Stimulated activated CD4-positive, alpha-beta T cell treated with anti-CD3 and anti-CD28 coated beads, Interleukin-1b, Interleukin-23, amount 100 ng/mL, for 4 hours (primary cell): ENCODE measurements at places on chromosomes 7 and 10.

DNA sequence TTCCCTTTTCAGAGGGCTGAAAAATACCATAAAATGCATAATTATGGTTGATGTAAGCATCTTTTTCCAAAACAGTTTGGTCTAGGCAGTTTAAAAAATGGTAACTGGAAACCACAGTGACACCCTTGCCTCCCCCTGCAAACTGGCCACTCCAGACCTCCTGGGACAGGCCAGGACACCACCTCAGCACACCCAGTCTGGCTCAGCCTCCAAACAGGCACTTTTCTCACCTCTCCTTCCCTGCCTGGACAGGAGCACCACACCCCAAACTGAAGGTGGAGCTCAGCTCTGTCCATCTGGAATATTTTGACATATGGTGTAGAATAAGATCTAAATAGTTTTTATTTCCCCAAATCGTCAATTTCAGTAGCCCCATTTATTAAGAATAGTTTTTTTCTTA lies 78.5 kb downstream of the CDK14 start:
- no peak for DNase-seq

- no peak for DNase-seq
These were observed 73.6 kb downstream of the RELN start for GRCh38 chr7:103915680-103916357.

DNA sequence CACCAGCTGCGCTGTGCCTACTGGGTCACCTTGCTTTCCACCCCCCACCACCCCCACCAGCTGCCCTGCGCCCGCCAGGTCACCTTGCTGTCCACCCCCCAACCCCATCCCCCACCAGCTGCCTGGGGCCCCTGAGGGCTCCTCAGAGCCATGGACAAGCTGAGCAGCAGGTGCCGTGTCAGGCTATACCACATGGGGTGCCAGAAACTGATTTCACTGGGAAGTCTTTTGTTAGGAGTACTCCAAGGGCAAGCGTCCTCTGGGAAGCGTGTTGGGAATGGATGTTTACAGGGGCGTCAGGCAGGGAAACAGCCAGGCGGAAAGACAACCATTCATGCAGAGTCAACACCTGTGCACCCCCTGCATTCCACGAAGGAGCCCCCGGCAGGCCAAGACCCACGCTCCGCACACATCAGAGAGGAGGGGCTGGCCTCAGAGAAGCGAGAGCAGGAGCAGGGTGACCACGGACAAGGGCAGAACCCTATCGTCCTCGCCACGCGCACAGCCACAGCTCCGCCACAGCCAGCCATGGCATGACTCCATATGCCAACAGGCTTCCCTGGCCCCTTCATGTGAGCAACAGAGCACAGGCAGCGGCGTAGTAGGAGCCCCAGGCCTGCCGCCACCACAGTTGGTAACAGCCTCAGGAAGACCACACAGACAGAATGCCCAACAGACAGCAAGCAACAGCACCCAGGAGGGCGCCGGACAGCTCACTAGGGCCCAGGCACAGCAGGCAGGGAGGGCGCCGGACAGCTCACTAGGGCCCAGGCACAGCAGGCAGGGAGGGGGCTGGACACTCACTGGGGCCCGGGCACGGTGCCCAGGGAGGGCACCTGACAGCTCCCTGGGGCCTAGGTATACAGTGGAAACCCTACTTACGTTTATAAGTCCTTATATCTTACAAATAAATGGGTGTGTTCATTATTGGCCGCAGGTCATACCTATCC lies 180.8 kb downstream of the MAD1L1 start:
- no peak for DNase-seq

DNA sequence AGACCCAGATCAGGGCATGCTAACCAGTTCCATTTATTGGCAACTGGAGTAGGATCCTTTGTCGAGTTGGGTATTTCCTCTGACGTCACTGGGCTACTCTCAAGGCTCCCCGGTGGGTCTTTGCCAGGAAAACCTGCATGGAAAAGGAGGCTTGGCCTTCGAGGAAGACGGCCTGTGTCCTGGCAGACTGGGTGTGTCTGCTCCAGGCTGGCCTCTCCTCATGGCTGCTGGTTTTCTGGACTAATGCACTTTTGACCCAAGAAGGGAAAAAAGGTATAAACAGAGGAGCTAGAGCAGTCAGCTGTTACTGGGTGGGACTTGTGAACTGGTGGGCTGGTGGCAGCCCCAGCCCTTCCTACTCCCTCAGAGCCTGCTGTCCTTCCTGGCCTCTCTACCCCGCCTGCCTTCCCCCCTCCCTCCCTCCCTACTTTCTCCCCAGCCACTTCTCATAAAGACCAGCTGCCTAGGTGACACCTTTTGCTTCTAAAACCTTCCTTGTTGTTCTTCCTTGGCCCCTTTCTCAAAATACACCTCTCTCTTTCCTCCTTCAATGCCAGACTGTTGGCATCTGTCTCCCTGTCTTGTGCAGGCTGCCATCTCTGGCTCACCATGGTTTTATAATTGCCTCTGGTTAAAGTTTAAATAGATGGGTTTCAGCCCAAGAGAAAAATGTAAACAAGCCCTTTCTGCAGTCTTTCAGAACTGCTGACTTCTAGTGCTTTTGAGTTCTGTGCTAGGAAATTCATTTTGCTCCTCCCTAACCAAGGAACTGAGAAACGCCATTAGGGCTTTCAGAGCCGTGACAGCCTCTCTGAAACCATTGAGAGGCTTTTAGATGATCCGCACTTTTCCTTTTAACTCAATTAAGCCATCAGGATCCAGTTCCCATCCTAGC lies 101.8 kb upstream of the MKLN1 start:
- DNase-seq, result no peak

GRCh38 chr10:110613341-110613995 lies 30.7 kb upstream of the RBM20 start:
- DNase-seq, result no peak

DNA sequence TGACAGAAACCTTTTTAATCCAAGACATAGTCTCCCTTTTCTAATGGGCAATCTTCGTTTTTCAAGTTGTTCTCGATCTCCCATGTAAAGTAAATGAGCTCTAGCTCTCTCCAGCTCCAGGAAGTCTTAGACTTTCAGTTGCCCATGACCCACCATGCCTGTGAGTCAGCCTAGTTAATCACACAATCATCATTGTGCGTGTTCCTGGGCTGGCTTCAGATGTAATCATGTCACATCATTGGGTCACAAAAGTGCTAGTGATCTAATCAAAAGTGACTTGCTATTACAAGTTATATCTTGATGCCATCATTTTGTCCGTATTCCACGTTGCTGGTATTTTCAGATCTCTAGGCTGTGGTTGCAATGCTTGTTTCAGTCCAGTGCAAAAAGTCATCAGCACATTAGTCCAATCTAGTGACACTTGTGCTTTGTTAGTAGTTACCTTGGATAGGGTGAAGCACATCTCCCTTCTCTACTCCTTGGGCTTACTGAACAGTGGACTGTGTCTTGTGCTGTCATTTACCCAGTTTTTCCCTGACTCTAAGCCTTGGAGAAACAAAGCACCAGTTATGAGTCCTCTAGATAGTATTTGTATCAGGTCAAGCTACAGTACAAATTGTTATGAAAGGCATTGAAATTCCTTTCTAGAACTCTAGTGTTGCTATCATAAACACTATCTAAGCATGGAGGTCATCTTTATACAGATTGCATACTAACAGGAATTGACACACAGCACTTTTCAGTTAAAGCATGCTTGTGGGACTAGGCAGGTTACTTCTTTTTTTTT lies 316.6 kb downstream of the GFRA1 start:
- no peak for DNase-seq

- no peak for DNase-seq
These were observed 133.4 kb downstream of the LRRC4 start for GRCh38 chr7:127897704-127898454.

DNA sequence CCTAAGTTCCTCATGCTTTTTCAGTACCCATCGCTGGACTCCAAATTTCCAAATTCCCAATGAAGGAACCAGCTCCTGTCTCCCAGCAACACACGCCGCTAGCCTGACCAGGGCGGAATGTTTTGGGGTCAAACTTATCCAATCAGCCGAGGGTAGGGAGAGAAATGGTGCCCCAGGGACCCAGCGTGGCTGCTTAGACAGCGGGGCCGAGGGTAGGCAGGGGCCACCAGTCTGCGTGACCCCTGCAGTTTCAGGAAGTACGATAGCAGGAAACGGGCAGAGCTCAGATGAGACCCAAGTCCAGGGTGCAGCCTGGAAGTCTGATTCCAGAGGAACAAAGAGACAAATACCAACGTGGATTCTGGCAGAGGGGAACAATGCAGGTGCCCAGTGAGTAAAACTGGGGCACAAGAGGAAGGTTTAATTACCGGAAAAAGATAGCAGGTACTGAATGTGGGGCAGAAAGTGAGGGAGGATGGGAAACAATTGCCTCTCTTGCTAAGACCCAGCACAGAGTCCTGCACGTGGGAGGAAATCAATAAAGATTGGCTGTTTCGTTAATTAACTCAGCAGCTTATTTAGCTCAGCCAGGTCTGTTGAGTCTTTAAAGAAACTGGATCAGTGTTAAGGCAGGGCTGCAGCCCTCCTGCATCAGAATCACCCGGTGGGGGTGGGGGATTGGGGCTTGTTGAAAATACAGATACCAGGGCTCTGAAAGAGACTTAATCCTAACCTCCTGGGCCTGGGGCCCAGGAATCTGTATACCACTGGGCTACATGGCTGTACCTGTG lies 50.4 kb upstream of the NFE2L3 start:
- DNase-seq, result no peak

DNA sequence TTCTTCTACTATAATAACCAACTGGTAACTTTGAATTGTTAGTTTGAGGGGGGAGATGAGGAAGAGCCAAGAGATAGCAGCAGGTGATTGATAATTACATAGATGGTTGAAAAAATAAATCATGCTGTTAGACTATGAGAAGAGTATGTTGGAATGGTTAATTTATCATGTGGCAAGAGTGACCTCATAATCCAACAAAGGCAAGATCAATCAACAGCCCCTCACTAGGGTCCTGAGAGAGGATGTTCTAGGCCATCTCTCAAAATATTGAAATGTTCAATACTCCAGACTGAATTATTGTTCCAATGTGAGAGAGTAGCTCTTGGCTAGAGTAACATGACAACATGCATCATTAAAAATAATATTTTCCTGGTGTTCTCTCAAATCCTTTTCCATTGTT lies 67.9 kb downstream of the ADD3 start:
- DNase-seq, result no peak

GRCh38 chr7:4052130-4052529 lies 630.0 kb upstream of the FOXK1 start:
- DNase-seq, result no peak

GRCh38 chr10:12380999-12381398 lies 31.7 kb downstream of the CAMK1D start:
- DNase-seq, result no peak

GRCh38 chr10:30897547-30897946 lies 134.1 kb downstream of the ZNF438 start:
- DNase-seq, result no peak

DNA sequence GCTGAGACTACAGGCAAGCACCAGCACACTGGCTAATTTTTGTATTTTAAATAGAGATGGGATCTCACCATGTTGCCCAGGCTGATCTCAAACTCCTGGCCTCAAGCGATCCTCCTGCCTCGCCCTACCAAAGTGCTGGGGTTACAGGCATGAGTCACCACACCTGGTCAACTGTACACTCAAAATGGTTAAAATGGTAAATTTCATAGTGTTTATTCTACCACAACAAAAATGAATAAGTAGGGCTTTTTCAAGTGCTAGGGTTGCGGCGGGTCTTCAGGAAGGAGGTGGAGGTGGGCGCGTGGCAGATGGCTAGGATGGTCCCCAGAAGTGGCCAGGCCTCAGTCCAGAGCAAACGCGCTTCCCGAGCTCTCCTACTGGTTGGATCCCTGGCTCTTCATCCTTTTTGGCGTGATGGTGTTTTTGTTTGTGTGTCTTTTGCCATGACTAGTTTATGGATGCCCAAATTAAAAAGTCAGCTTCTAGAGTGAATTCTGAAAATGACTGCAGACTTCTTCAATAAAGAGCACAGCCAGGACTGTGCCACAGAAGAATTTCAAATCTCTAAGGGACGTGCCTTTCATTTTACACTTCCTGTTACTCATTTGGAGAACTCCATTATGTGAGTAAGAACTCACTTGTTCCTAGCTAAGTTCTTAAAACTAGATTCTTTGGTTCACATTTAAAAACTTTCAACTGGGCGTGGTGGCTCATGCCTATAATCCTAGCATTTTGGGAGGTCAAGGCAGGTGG lies 73.9 kb downstream of the TMEM130 start:
- DNase-seq, result no peak

DNA sequence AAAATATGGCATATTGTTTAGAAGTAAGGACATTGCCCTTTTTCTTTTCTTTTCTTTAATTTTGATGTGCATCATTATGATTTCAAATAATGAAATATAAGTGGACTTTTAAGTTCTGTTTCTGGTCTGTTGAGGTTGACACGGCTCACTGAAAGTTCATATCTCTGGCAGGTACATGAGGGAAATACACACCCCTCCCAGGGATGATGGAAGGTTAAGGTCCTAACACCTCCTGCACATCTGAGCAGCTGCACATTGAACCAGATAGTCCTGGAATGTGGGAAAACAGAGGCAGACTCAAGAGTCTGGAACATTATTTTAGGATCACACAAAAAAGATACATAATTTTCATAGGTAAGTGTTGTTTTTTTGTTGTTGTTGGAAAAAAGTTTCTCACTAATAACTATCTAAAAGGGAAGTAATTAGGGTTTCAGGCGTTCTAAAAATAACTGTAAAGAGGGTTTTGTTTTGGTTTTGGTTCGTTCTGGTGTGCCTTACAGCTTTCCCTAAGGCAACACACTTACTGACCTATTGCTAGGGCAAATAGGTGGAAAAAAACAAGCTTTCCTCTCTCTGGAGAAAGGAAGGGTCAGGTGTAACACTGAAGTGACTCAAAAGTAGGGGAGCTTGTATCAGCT lies 201.2 kb upstream of the PRKCQ start:
- no peak for DNase-seq

DNA sequence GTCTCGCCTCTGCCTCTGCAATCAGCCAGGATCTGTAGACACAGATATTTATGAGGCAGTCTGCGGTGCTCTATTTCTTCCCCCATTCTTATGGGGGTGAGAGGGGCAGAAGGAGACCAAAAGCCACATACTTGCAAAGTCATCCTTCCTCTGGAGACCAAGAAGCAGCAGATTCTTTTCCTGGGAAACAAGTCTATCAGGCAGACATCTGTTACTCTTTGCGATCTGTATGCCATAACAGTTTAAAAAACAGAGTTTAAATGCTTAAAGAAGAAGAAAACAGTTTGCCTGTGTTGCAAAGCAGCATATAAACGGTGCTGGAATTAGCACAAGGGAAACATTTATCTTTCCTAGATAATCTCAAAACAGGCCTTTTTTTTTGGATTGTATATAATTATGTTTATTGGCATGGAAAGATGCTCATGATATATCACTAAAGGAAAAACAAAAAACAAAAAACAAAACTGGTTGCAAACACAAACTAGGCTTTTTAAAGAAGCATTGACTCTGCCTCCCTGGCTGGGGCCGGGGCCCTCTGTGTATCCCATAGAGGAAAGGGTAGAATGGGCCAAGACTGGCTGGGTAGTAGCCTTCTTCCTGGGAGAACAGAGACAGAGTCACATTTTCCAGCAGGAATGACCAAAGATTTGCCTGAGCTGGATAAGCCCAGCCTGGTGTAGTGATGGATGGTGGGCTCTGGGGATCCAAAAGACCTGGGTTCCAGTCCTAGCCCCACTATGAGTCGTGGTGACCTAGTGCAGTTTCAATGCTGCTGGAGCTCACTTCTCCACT lies 50.4 kb downstream of the RGS10 start:
- no peak for DNase-seq

- DNase-seq, result no peak
These were observed 9.9 kb upstream of the TEX36 start for GRCh38 chr10:125692601-125693523.
